ENCODE measurements at places on chromosomes 5 and 9. TPM values are rescaled to one million over a fixed set of nuclear protein-coding genes. Genes with fewer than 3 reads are reported as not detected.

- no peaks in the 10 kb centered on the region for H3K4me1 ChIP-seq
- no peak overlapping the region for H3K27ac ChIP-seq
- H3K27me3 ChIP-seq: peaks cover 5% of the 10 kb centered on the region
- DNase-seq: no peak
- no peak overlapping the region for H3K4me3 ChIP-seq
These were observed 23.3 kb downstream of the SMIM23 start for GRCh38 chr5:171808951-171809350.

DNA sequence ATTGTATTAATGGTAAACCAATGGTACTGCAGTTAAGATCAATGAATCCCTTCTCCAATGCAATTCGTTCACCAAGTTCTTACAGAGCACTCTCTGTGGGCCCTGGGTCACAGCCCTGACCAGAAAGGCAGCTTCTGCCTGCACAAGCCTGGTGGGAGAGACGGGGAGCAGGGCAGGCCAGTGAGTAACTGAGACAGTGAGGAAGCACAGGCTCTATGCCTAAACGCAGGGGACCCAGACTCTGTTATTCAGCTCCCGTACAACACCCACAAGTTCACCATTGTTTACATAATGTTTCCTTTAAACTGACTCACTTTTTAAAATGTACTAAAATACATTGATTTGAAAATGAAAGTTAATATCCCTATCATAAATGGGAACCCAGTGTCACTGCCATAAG is 40.5 kb upstream of the CTSL start:
- H3K27me3 ChIP-seq: no peaks in the 10 kb centered on the region
- no peaks in the 10 kb centered on the region for H3K4me1 ChIP-seq
- H3K27ac ChIP-seq: no peak overlapping the region
- no peak overlapping the region for H3K4me3 ChIP-seq
- peaks cover 1% of the 10 kb centered on the region for H3K36me3 ChIP-seq

- no peaks in the 10 kb centered on the region for H3K36me3 ChIP-seq
- H3K27ac ChIP-seq: no peak overlapping the region
- H3K4me1 ChIP-seq: peaks cover 13% of the 10 kb centered on the region
- H3K27me3 ChIP-seq: no peaks in the 10 kb centered on the region
These were observed 27.6 kb upstream of the TCF7 start for GRCh38 chr5:134086943-134087305.

Gene PCDHB16
- polyA plus RNA-seq: not detected

Gene TLX3
- polyA plus RNA-seq: not detected

Gene CD72
- 3.0 TPM for polyA plus RNA-seq

DNA sequence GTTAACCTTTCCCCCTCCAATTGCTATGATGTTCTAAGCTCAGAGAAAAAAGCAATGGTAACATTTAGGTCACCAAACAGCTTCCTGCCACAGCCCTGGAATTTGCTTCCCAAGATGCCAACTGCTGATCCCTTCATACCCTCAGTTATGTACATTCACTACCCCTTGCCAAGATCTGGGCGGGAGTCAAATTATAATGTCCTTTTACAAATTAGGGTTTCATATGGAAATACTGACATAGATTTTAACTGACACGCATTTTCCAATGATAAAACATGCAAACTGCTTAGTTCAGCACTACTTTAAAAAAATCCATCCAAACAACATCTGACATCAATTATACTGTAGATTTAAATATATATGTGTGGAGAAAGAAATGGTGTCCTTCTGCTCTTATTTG is 5.0 kb downstream of the LOX start:
- DNase-seq: no peak
- H3K27me3 ChIP-seq: peaks cover 4% of the 10 kb centered on the region
- H3K4me3 ChIP-seq: no peak overlapping the region
- H3K27ac ChIP-seq: no peak overlapping the region
- H3K4me1 ChIP-seq: no peaks in the 10 kb centered on the region

Gene TAF11L10
- polyA plus RNA-seq: not detected

- H3K27ac ChIP-seq: no peak overlapping the region
- no peaks in the 10 kb centered on the region for H3K4me1 ChIP-seq
- H3K36me3 ChIP-seq: no peaks in the 10 kb centered on the region
- no peak overlapping the region for H3K4me3 ChIP-seq
- DNase-seq: no peak
These were observed 542.4 kb downstream of the RAB3C start for GRCh38 chr5:59125011-59125961.

DNA sequence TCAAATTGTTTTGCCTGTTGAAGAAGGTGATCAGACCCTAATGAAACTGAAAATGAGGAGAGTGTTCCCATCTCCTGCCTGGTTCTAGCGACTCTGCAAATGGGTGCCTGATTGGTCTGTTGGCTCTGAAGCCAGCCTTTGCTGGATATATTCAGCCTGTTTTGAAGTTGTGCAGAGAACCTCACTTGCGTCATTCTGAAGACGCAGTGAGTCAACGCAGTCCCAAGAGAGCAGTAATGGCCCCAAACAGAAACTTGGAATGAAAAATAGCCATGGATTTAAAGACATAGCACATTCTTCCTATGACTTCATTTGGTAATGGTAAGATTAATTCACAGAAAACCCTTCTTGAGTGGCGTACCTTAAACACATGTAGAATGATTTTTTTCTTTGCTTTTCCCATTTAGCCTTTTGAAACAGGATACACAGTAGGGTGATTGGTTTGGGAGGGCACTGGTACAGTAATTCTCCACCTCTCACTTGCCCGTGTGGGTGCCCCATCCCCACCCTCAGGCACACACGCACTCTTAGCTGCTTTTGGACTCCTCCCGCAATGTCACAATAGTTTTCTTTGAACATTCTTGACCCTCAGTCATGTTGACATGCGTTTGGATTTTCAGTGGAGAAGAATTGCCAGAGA is 54.1 kb upstream of the ABL1 start:
- no peak for DNase-seq
- H3K27ac ChIP-seq: no peak overlapping the region
- H3K27me3 ChIP-seq: no peaks in the 10 kb centered on the region
- no peaks in the 10 kb centered on the region for H3K36me3 ChIP-seq
- H3K4me3 ChIP-seq: no peak overlapping the region

Gene SPINK7
- not detected for polyA plus RNA-seq

- H3K4me1 ChIP-seq: peaks cover 14% of the 10 kb centered on the region
- no peaks in the 10 kb centered on the region for H3K36me3 ChIP-seq
- H3K27ac ChIP-seq: no peak overlapping the region
- no peak for DNase-seq
- H3K27me3 ChIP-seq: no peaks in the 10 kb centered on the region
These were observed 6.2 kb upstream of the KLF9 start for GRCh38 chr9:70420441-70421271.

- DNase-seq: no peak
- H3K27ac ChIP-seq: no peak overlapping the region
- H3K4me3 ChIP-seq: no peak overlapping the region
- H3K36me3 ChIP-seq: no peaks in the 10 kb centered on the region
These were observed 3.8 kb downstream of the P4HA2 start for GRCh38 chr5:132223861-132224260.

Gene CTSV
- 0.23 TPM for polyA plus RNA-seq

DNA sequence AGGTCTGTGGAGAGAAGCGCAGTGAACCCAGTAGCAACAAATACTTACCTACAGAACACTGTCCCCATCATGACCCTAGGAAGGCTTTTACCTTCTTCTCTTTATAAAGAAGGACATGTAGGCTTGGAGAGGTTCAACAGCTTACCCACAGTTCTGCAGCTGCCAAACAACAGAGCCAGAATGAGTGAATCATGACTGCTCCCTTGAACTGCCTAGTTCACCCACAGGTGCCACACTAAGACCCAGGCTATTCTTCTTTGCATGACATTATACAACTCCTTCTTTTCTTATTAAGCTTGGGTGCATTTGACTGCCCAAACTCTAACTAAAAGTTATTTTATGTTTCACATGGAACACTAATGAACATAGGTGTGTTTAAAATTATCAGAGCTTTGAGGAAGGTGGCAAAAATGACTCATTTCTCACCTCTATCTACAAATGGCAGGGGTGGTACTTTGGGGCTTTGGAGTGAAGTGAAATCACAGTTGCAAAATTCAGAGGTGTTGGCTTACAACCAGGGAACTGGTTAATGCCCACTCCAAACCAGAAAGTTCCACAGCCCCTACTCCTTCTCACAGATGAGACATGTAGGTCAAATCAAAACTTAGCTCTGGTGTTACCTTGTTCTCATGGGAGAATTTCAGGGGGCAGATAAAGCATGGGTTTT is 201.6 kb downstream of the SEMA6A start:
- no peak overlapping the region for H3K27ac ChIP-seq
- DNase-seq: peak; percentile 53
- no peak overlapping the region for H3K4me3 ChIP-seq
- no peaks in the 10 kb centered on the region for H3K36me3 ChIP-seq
- no peaks in the 10 kb centered on the region for H3K27me3 ChIP-seq

Gene ESM1
- not detected for polyA plus RNA-seq

- no peaks in the 10 kb centered on the region for H3K36me3 ChIP-seq
- H3K4me1 ChIP-seq: peaks cover 27% of the 10 kb centered on the region
- H3K27ac ChIP-seq: peak overlapping the region; percentile 43
- no peak for DNase-seq
These were observed 39.5 kb upstream of the GARNL3 start for GRCh38 chr9:127224883-127225739.

DNA sequence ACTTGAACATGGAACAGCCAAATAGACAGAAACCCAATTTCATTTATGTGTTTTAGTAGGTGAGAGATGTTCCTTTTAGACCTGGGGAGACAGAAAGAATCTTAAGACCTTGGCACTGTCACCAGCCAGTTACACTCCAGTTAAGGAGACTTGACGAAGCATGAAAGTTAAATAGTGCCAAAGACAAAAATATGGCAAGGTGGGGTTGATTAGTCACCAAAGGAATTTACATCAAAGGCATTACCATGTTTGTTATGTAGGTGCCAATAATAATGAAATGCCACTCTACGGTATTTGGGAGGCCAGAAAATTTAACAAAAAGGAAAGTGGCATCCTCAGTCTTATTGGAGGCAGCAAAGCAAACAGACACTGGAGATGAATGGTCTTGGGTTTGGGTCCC is 9.2 kb upstream of the IL12B start:
- H3K27ac ChIP-seq: no peak overlapping the region
- no peak overlapping the region for H3K4me3 ChIP-seq
- H3K4me1 ChIP-seq: no peaks in the 10 kb centered on the region
- no peak for DNase-seq
- H3K36me3 ChIP-seq: no peaks in the 10 kb centered on the region

GRCh38 chr9:93079371-93079770 is 16.6 kb upstream of the CARD19 start:
- no peak overlapping the region for H3K27ac ChIP-seq
- H3K4me1 ChIP-seq: no peaks in the 10 kb centered on the region
- H3K36me3 ChIP-seq: peaks cover 10% of the 10 kb centered on the region
- no peak overlapping the region for H3K4me3 ChIP-seq
- DNase-seq: no peak
- no peaks in the 10 kb centered on the region for H3K27me3 ChIP-seq

DNA sequence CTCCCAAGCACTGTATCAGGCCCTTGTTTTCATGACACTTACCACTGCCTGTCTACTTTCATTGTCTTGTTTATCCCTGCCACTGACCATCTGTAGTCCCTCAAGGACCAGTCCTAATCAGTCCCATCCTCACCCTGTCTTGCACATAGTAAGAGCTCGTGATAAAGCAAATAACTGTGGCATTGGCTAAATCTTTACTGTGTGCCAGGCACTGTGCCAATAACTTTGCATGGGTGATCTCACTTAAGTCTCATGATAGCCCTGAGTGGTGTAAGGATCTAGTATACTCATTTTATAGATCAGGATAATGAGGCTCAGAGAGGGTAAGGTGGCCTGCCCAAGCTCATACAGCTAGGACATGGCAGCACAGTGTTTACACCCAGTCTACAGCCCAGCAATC is 5.6 kb downstream of the CDX1 start:
- H3K4me1 ChIP-seq: no peaks in the 10 kb centered on the region
- no peak overlapping the region for H3K27ac ChIP-seq
- no peaks in the 10 kb centered on the region for H3K27me3 ChIP-seq
- no peak for DNase-seq
- H3K36me3 ChIP-seq: no peaks in the 10 kb centered on the region

GRCh38 chr9:35511453-35511852 is 21.5 kb downstream of the RUSC2 start:
- no peaks in the 10 kb centered on the region for H3K27me3 ChIP-seq
- DNase-seq: no peak
- H3K4me3 ChIP-seq: no peak overlapping the region

- no peaks in the 10 kb centered on the region for H3K4me1 ChIP-seq
- H3K27me3 ChIP-seq: no peaks in the 10 kb centered on the region
- no peaks in the 10 kb centered on the region for H3K36me3 ChIP-seq
- H3K4me3 ChIP-seq: no peak overlapping the region
- DNase-seq: no peak
- H3K27ac ChIP-seq: no peak overlapping the region
These were observed 269.0 kb downstream of the ZSWIM6 start for GRCh38 chr5:61600945-61601511.

Gene ADGRD2
- polyA plus RNA-seq: not detected

- no peak for DNase-seq
- H3K27ac ChIP-seq: no peak overlapping the region
- no peaks in the 10 kb centered on the region for H3K4me1 ChIP-seq
- H3K36me3 ChIP-seq: no peaks in the 10 kb centered on the region
- H3K4me3 ChIP-seq: no peak overlapping the region
- no peaks in the 10 kb centered on the region for H3K27me3 ChIP-seq
These were observed 101.3 kb downstream of the WDR41 start for GRCh38 chr5:77390795-77391194.

DNA sequence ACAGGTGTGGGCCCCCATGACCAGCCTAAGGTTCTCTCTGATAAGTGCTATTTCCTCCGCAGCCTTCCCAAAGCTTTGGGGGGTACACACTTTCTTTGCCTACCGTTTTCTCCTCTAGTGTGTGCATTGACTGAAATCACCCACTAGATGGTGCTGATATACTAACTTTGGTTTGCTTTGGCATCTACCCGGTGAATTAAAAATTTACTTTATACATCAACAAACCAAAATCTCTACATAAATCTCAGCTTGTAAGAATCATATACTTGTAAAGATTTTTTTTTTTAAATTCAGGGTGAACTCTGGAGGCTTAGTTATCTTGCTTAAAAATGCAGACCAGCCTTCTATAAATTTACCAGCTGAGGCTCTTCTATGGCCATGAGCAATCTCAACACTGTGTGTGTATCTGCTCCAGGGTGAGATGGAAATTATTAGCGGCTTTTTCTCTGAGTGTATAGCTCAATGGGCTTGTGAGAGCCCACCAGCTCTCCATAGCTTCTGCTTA is 475.7 kb upstream of the TNC start:
- H3K4me1 ChIP-seq: no peaks in the 10 kb centered on the region
- H3K4me3 ChIP-seq: no peak overlapping the region
- no peaks in the 10 kb centered on the region for H3K27me3 ChIP-seq
- H3K27ac ChIP-seq: no peak overlapping the region

Gene ACOT12
- not detected for polyA plus RNA-seq

Gene TMC1
- polyA plus RNA-seq: not detected

- H3K27ac ChIP-seq: no peak overlapping the region
- H3K36me3 ChIP-seq: no peaks in the 10 kb centered on the region
- H3K4me1 ChIP-seq: no peaks in the 10 kb centered on the region
- H3K27me3 ChIP-seq: peaks cover 3% of the 10 kb centered on the region
- no peak for DNase-seq
- H3K4me3 ChIP-seq: no peak overlapping the region
These were observed 186.2 kb downstream of the DCP2 start for GRCh38 chr5:113162770-113163169.
